Nephron progenitor cell (in vitro differentiated cells): ENCODE measurements at places on chromosomes 2 and 18.

GRCh38 chr2:122028371-122029100 lies 273.1 kb downstream of the TSN start:
- H3K27ac ChIP-seq, result no peak overlapping the region
- no peak overlapping the region for H3K4me3 ChIP-seq
- DNase-seq, result no peak
- no peaks in the 10 kb centered on the region for H3K36me3 ChIP-seq
- no peaks in the 10 kb centered on the region for H3K4me1 ChIP-seq

GRCh38 chr2:218746470-218746795 lies 35.5 kb upstream of the CYP27A1 start:
- H3K27ac ChIP-seq, result no peak overlapping the region
- H3K4me1 ChIP-seq, result no peaks in the 10 kb centered on the region
- no peak for DNase-seq
- peaks cover 76% of the 10 kb centered on the region for H3K36me3 ChIP-seq
- H3K4me3 ChIP-seq, result no peak overlapping the region
- no peaks in the 10 kb centered on the region for H3K27me3 ChIP-seq

DNA sequence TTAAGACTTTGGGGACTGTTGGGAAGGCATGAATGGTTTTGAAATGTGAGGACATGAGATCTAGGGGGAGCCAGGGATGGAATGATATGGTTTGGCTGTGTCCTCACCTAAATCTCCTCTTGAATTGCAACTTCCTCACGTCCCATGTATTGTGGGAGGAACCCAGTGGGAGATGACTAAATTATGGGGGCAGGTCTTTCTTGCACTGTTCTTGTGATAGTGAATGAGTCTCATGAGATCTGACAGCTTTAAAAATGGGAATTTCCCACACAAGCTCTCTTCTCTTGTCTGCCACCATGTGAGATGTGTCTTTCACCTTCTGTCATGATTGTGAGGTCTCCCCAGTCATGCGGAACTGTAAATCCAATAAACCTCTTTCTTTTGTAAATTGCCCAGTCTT lies 11.5 kb upstream of the MBP start:
- H3K36me3 ChIP-seq, result peaks cover 6% of the 10 kb centered on the region
- DNase-seq, result no peak
- no peak overlapping the region for H3K4me3 ChIP-seq
- H3K27ac ChIP-seq, result no peak overlapping the region
- peaks cover 21% of the 10 kb centered on the region for H3K27me3 ChIP-seq
- H3K4me1 ChIP-seq, result no peaks in the 10 kb centered on the region

DNA sequence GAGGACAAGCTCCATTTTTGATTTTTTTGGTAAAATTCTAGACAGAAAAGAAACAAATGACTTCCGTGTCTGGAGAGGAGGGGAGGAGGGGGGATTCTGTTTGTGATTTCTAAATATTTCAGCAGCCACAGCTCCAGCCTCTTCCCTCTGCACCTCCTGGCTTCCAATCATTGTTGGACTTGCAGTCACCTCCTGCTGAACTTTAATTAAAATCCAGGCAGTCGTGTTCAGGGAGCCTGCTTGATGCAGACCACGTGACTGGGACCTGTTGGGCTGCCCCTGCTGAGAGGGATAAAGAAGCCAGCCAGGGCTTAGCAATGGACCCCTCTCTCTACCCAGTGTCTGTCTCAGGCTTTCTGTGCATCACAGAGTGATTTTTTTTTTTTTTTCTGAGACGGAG lies 115.1 kb downstream of the SH3BP4 start:
- peaks cover 6% of the 10 kb centered on the region for H3K36me3 ChIP-seq
- no peak for DNase-seq
- no peak overlapping the region for H3K4me3 ChIP-seq
- H3K4me1 ChIP-seq, result peaks cover 20% of the 10 kb centered on the region
- H3K27ac ChIP-seq, result no peak overlapping the region

GRCh38 chr2:80370375-80371009 lies 65.9 kb upstream of the LRRTM1 start:
- H3K27ac ChIP-seq, result no peak overlapping the region
- peaks cover 15% of the 10 kb centered on the region for H3K4me1 ChIP-seq
- no peak for DNase-seq
- no peak overlapping the region for H3K4me3 ChIP-seq

GRCh38 chr2:120399889-120400240 lies 53.9 kb downstream of the INHBB start:
- no peak for DNase-seq
- no peak overlapping the region for H3K27ac ChIP-seq
- H3K36me3 ChIP-seq, result no peaks in the 10 kb centered on the region
- H3K27me3 ChIP-seq, result peaks cover 46% of the 10 kb centered on the region

- H3K4me3 ChIP-seq, result no peak overlapping the region
- DNase-seq, result no peak
- H3K36me3 ChIP-seq, result no peaks in the 10 kb centered on the region
Measured at GRCh38 chr2:37394796-37395555, 50.5 kb downstream of the QPCT start.

GRCh38 chr18:58345875-58346274 lies 283.0 kb downstream of the ALPK2 start:
- no peaks in the 10 kb centered on the region for H3K27me3 ChIP-seq
- DNase-seq, result no peak
- H3K4me1 ChIP-seq, result peaks cover 38% of the 10 kb centered on the region
- H3K4me3 ChIP-seq, result no peak overlapping the region

DNA sequence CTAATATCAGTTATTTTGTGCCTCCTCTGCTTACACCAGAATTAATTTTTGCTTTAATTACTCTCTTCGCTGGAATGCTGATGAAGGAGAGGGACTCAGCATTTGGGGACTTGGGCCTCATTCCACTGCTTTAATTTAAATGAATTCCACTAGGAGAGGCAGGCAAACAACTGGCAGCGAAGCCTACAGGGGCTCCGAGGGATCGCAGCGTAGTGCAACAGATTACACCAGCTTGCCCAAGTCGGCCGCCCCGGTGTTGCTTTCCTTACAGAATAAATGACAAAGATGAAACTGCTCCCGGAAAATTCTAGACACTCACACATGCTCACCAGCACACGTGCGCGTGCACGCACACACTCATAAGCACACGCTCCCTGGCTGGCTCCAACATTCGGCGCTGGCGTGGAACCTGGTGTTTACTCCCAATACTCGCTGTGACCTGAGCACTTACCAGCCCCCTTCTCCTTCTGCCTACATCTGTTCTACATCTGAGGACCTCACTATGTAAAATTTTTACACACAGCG lies 175.4 kb downstream of the ZNF521 start:
- peaks cover 14% of the 10 kb centered on the region for H3K36me3 ChIP-seq
- H3K4me3 ChIP-seq, result no peak overlapping the region
- no peaks in the 10 kb centered on the region for H3K27me3 ChIP-seq
- DNase-seq, result no peak

DNA sequence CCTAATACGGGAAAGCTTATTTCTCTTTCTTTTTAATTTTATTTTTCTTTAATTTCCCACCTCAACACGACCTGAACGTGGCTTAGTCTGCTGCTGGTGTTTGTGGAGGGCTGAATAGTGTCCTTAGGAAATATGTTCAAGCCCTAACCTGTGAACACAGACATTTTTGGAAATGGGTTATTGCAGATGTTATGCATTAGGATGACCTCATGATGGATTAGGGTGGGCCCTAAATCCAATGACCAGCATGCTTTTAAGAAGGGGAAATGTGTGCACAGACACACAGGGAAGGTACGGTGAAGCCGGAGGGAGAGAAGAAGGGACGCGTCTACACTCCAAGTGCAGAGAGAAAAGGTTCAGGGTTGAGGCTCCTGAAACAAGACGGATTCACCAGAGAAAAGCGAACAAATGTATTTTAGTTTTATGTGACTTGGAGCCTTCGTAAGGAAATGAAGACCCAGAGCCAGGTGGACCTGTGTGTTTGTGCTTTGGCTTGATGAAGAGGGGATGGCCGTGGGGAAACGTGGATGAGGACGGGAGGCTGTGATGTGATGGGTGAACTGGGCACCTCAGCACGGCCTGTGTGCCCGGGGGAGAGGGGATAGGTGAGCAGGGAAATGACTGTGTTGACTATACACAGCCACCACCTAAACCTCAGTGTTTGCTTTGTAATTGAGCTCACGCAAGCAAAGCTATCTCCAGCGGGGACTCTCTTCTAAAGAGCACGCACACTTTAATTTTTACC lies 37.5 kb downstream of the RTP5 start:
- peaks cover 14% of the 10 kb centered on the region for H3K27me3 ChIP-seq
- H3K4me1 ChIP-seq, result peaks cover 31% of the 10 kb centered on the region
- no peak for DNase-seq
- H3K27ac ChIP-seq, result peak overlapping the region; percentile 55
- H3K36me3 ChIP-seq, result peaks cover 18% of the 10 kb centered on the region

DNA sequence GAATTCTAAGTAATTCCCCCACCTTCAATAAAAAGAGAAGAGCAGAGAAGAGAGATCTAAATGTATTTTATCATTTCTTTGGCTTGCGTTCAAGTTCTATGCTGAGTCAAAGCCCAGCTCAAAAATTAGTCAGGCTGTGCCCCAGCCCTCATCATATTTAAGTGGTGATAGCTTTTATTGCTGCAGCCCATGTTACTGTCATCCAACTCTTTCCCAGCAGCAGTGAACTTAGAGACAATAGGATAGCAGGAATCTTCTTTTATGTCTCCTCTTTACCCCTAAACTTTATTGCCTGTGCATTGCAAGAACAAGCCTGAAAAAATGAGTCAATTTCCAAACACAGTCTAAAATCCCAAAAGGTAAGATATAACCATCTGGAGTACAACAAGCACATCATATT lies 1599.3 kb upstream of the PIK3C3 start:
- DNase-seq, result no peak
- H3K27ac ChIP-seq, result no peak overlapping the region
- no peak overlapping the region for H3K4me3 ChIP-seq
- H3K4me1 ChIP-seq, result peaks cover 22% of the 10 kb centered on the region
- no peaks in the 10 kb centered on the region for H3K36me3 ChIP-seq
- no peaks in the 10 kb centered on the region for H3K27me3 ChIP-seq

DNA sequence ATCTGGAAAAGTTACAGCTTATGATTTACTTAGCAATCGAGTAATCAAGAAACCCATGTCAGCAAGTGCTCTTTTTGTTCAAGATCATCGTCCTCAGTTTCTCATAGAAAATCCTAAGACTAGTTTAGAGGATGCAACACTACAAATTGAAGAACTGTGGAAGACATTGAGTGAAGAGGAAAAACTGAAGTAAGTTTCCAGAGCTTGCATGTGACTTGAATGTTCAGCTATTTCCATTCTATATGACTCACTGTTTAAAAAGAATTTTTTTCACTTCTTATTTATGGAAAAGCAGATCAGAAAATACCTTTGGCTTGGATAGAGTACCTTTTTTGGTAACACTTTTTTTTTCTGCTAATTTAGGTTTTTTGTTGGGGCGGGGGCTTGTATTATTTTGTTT lies 70.7 kb downstream of the PMS1 start:
- H3K4me3 ChIP-seq, result no peak overlapping the region
- H3K27ac ChIP-seq, result no peak overlapping the region
- DNase-seq, result no peak
- H3K4me1 ChIP-seq, result peaks cover 12% of the 10 kb centered on the region

- H3K4me3 ChIP-seq, result no peak overlapping the region
- no peak overlapping the region for H3K27ac ChIP-seq
- no peak for DNase-seq
- H3K4me1 ChIP-seq, result peaks cover 47% of the 10 kb centered on the region
Measured at GRCh38 chr18:3264362-3264761, 2.4 kb downstream of the MYL12B start.

- peaks cover 17% of the 10 kb centered on the region for H3K36me3 ChIP-seq
- H3K27ac ChIP-seq, result no peak overlapping the region
- peak overlapping the region; percentile 96 for H3K4me3 ChIP-seq
- no peak for DNase-seq
- peaks cover 36% of the 10 kb centered on the region for H3K4me1 ChIP-seq
- H3K27me3 ChIP-seq, result no peaks in the 10 kb centered on the region
Measured at GRCh38 chr2:150484006-150484405, 3.5 kb downstream of the RND3 start.

DNA sequence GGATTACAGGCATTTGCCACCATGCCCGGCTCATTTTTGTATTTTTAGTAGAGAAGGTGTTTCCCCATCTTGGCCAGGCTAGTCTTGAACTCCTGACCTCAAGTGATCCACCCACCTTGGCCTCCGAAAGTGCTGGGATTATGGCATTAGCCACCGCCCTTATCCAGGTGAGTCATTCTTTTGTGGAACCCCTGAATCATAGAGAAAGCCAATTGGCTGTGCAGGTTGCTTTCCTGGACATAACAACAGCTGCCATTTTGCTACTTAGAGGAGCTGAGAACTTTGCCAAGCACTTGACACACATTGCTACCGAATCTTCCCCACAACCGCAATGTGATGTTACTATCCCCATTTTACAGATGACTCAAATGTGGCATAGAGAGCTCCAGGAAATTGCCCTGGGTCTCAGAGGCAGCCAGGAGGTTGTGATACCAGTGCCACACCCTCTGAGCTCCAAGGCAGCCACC lies 36.0 kb downstream of the SETBP1 start:
- H3K4me1 ChIP-seq, result peaks cover 68% of the 10 kb centered on the region
- no peak overlapping the region for H3K4me3 ChIP-seq
- no peak for DNase-seq
- peaks cover 54% of the 10 kb centered on the region for H3K36me3 ChIP-seq

DNA sequence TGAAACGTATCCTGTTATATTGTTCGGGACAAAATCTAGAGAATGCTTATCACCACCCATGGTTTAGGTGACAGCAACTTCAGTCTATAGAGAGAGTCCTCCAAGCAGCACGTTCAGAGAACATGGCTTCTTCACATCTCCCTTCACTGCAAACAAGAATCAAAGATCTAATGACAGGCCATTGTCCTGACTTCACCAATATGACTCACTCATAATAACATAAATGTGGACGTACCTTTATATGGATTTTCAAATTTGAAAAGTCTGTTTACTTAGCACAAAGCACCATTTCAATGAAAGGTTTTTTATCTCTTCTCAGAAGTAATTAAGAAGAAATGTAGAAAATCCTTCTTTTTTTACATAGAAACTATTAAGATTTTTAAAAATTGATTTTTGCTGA lies 46.7 kb downstream of the KLF7 start:
- no peak overlapping the region for H3K4me3 ChIP-seq
- no peak for DNase-seq
- no peak overlapping the region for H3K27ac ChIP-seq
- H3K36me3 ChIP-seq, result peaks cover 18% of the 10 kb centered on the region

- no peak for DNase-seq
- peaks cover 7% of the 10 kb centered on the region for H3K27me3 ChIP-seq
- peaks cover 8% of the 10 kb centered on the region for H3K36me3 ChIP-seq
- peak overlapping the region; percentile 37 for H3K27ac ChIP-seq
- peaks cover 33% of the 10 kb centered on the region for H3K4me1 ChIP-seq
Measured at GRCh38 chr18:49052891-49053644, 102.3 kb upstream of the SMAD7 start.

DNA sequence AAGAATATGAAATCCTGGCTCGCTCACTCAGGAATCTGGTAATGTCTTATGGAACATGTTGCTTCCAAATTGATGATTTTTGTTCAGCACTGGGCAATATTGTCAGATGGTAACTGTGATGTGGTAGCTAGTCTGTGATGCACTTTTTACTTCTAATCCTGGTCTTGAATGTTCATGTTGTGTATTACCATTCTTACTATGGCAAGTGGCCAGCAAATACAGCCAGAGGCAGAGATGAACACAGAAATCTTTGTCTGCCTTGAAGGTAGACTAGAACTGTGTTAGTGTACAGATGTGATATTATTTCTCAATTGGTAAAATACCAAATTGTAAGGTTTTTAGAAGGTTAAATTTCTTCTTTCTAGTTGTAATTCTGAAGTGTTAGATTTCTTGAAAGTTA lies 83.3 kb downstream of the UBE2E3 start:
- peak overlapping the region; percentile 43 for H3K27ac ChIP-seq
- H3K4me1 ChIP-seq, result no peaks in the 10 kb centered on the region
- H3K4me3 ChIP-seq, result no peak overlapping the region
- DNase-seq, result no peak

GRCh38 chr18:14086458-14087231 lies 45.6 kb downstream of the ZNF519 start:
- H3K27ac ChIP-seq, result no peak overlapping the region
- no peaks in the 10 kb centered on the region for H3K4me1 ChIP-seq
- no peaks in the 10 kb centered on the region for H3K27me3 ChIP-seq
- H3K36me3 ChIP-seq, result no peaks in the 10 kb centered on the region
- H3K4me3 ChIP-seq, result no peak overlapping the region
